Activated CD4-positive, alpha-beta T cell treated with anti-CD3 and anti-CD28 coated beads, Interleukin-10, Interleukin-2, amounts not matched to agents 100 ng/mL and 50 ng/mL, durations not matched to agents 16 hours and 8 hours (primary cell): ENCODE measurements at places on chromosomes 6 and 20.

DNA sequence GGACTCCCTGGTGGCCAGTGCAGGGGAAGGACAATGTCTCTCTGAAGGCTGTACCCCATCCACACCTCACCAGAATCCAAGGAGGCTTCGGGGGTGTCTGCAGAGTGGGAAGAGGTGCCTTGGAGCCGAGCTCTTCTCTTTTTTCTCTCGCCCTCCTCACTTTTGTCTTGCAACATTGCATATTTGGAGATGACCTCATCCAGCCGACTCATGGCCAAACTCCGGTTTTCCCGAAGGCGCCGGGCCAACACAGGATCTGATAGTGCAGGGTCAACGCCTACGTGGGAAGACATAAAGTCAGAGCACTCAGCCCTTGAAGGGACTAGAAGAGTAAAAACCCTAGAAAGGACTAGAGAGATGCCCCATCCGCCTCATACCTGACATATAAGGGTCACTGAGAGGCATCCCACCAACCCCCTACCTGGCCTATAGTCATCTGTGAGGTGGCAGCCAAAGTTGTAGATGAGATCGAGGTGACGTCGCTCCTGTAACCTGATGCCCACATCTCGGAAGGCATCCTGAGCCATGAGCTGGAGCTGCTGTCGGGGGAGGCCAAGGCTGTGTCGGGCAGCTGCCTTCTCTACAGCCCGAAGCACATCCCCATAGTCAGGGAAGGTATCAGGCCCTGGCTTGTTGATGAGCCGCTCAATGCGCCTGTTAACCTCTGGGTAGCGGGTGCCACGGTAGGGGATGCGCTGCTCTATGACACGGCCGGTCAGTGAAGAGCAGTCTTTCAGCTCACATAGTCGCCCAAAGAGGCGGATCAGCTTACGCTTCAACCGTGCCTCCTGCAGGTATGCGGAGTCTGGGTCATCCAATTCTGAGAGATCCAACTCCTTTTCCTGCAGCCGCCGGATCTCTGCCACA, 3.0 kb upstream of the ZBTB22 start:
- no peak for DNase-seq

- DNase-seq: no peak
Measured at GRCh38 chr20:32215147-32215546, 7.5 kb downstream of the POFUT1 start.

DNA sequence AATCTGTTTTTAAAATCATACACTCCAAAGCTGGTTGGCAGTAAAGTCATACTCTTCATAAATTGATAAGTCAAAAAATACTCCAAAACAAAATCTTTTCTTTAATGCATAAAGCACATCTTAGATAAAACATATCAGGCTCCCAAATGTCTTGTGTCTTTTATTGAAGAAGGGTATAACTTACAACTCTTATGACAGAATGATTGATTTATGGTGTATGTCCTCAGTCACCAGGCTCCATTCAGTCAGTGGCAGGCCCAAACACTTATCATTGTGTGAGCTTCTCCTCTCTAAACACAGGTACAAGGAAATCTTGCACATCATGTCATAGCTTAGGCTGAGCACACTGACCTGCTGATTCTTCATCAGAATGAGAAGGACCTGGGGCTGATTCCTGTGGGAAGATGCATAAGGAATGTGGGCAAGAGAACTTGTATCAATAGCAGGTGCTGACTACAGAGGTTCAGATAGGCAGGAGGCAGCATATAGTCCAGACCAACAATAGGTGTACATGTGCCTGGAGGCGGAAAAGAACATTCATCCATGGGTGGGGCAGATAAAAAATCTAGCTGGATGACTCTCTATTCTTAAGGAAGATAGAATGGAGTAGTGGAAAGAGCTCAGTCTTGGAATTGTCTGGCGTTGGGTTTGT, 1.9 kb downstream of the CALHM5 start:
- DNase-seq: no peak

DNA sequence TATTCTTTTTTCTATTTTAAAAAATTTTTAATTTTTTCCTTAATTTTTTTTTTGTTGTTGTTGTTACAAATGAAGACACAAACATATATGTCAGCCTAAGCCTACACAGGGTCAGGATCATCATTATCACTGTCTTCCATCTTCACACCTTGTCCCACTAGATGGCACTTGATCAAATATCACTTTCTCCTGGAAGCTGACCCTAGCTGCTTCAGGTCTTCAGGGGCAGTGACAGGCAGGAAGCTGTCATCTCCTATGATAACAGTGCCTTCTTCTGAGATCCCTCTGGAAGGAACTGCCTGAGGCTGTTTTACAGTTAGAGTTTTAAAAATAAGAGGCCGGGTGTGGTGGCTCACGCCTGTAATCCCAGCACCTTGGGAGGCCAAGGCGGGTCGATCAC, 70.2 kb upstream of the EEF1E1 start:
- no peak for DNase-seq

- no peak for DNase-seq
Measured at GRCh38 chr6:116933485-116933884, 56.4 kb downstream of the RFX6 start.

DNA sequence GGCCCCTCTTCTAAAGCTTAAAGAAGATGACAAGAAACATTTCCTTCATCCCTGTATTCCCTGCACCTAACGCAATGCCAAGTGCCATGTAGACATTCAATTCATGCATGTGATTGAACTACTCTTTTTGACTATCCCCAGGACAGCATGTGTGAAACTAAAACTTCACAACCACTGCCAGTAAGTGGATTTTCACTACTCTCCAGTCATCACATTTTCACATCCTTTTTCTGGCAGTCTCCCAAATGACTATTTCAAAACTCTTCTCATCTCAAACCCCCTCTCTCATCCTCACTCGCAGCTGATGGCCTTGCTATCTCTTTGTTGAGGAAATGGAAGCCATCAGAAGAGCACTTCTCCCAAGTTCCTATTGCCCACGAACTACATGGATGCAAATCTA, 122.6 kb downstream of the OPRM1 start:
- peak; percentile 54 for DNase-seq

DNA sequence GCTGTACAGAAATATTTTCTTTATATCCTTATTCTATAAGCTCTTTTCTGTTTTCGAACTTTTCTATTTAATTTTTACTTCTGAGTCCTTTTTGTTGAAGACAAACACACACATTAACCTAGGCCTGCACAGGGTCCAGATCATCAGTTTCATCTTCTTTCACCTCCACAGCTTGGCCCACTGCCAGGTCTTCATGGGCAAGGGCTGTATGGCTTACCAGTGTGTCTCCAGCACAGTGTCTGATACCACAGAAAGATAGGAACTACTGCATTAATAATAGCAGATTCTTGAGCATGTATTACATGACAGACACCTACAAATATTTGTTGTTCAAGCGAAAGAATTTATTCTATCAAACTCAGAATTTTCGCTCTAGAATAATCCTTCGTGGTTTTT, 24.4 kb downstream of the QKI start:
- no peak for DNase-seq

GRCh38 chr20:4613184-4613583, 108.5 kb upstream of the PRND start:
- DNase-seq: no peak

DNA sequence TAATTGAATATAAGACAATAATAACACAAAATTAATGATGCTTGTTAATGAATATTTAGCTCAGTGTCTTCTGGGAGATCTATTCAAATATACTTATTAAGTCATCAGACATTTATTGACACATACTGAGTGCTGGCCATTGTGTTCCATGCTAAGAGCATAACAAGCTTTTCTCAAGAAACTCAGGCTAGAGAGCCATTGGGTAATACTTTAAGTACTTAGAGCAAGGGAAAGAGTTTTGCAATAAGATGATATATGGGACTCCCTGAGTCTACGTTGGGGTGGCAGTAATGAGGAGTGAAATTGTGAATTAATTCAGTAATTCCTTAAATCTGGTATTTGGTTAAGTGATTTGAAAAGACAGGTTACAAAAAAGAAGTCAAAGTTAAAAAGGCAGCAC, 11.1 kb downstream of the TMEM200A start:
- DNase-seq: no peak

GRCh38 chr20:10332656-10333415, 101.2 kb downstream of the MKKS start:
- no peak for DNase-seq

DNA sequence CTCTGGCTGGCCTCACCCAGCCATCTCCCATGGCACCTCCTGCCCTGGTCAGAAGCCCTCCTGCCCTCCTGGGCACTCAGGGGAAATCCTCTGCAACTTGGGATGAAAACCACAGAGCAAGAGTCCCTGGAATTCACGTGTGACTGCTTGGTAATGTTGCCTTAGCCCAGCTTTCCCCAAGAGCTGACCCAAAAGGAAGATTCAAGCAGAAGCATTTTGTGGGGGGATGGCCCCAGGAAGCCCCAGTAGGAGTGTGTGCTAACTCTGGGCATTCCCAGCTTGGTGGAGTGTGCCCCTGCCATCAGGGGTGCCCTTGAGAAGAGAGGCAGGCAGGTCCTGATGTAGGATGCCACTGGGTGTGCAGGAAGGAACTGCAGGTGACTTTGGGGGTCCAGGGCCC, 35.5 kb downstream of the SNX5 start:
- DNase-seq: no peak

- DNase-seq: no peak
Measured at GRCh38 chr20:16007164-16007563, 566.1 kb downstream of the KIF16B start.

DNA sequence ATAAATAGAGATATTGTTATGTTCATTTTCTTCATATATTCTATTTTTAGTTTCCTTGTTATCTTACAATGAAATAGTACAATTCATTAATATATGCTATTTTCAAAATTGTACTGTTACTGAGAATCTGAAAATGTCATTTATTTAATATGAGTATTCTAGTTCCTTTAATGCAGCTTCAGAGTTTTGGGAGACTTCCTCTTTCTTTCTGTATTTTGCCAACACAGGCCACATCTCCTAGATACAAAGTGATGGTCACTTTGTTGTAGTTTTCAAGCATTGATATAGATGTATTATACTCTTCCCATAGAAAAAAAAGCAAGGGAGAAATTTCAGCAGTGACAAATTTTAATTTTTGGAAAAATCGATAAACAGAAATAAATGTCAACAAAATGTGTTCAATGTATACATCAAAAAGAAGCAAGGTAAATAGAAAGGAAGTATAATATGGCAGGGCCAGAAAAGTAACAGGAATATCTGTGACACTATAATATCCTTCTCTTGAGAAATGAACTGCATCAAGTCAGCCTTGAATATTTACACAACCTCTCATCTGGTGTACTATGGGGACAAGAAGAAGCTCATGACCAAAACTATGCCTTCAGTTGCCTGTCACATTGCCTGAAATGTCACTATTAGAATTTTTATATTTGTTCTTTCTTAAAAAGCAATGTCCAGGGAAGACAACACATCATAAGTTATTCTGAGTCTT, 396.0 kb downstream of the TBC1D32 start:
- no peak for DNase-seq

DNA sequence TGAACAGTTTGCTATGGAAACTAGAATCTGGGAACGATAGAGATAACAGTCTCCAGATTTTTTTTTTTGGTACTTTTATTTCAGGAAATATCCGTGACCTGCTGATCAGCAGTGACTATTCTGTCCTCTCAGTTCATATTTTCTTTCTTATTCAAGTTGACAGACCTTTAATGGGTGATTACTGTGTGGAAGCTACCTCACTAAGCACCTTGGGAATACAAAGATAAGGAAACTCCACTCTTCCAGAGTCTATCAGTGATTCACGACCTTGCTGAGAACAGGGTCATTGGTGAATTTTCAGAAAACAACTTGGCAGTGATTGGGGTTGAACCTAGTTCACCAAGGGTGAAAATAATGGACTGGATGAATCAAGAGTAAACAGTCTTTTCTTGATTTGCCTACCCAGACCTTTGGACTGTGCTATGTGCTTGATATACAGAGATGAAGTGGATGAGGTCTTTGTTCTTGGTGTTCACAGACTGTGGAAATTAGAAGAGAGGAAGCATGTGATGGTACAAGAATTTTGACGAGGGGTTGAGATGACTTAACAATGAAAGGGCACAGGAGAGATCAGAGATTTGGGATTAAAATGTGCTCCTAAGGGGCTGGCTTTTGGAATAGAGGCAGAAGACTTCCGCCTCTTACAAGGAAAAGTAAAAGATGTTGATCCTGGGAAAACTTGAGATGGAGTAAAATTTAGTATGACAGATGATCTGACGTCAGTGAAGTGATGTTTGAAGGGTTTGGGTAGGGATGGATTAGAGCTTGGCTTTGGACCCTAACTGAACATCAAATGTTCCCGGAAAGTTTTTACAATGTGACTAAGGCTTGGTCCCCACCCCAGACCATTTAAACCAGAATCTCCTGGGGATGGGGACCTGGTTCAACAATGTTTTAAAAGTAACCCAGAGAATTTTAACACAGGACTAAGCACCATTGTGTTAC, 1.2 kb downstream of the KAT14 start:
- peak; percentile 10 for DNase-seq

GRCh38 chr6:131998255-131998982, 47.2 kb upstream of the CCN2 start:
- no peak for DNase-seq
